ENCODE measurements at places on chromosomes 11 and 22.

DNA sequence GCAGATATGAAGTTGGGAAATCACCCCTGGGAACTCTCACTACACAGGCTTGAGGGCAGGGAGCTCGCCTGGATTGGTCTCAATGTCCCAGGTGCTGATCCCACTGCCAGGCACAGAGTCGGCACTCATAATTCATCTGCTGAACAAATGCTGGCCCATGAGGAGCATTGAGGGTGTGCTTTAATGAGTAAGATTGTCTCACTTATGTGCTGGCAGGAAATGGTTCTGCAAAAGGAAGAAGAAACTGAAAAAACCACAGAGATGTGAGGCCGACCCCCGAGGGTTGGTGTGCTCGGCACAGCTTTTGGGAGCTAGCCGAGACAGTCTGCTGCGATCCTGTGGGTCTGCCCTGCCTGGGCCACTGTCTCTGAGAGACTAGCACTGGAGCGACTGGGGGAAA is 9.4 kb downstream of the PLAAT2 start:
- DNase-seq, result peak; percentile 30

DNA sequence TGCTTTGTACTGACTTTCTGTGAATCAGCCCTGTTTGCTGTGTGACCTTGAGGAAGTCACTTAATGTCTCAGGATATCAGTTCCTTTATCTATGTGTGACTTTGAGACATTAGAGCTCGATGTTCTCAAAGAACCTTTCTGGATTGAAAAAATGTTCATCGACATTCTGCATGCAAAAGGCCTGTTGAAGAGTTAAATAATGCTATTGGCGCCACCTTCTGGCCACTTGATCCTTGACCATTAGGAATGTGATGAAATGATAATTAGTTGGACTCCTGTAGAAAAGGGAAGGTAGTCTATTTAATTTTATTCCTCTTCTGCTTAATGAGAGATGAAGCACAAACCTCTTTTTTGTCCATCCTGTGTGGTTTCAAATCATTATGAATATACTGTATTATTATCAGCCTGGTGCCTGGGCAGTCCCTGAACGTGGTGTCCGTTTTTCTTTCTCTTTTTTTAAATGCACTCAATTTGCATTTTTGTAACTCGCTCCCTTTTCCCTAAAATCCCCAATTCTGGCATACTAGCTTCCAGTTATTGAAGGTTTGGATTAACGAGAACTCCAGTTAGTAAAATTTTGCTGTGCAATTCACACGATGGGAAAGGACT is 20.7 kb downstream of the ELF5 start:
- peak; percentile 85 for DNase-seq

DNA sequence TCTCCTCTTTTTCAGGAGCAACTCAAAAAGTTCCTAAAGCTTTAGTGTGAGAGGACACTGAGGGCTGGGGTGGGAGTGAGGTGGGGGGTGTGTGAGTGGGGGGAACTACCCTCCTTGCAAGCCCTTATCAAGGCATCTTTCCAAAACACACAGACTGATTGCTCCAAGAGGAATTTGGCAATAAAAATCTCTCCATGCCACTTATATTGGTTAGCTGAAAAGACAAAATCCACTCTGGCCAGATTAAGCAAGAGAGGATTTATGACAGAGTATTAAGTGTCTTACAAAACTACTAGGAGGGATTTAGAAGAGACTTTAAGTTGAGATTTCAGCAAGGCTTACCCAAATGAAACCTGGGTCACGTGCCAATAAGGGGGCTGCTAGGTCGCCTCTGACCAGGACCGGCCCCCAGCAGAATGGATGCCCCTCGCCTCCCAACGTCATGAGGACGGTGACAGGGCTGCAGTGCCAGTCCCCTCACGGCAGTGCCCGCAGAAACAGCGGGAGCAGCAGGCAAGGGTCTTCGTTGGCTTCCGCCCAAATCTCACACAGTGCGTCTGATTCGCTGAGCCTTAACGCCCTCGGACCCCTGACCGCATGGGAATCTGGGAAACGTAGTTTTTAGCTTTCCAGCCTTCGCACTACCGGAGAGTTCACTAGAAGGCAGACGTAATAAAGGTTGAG is 22.1 kb upstream of the CTR9 start:
- DNase-seq, result no peak

DNA sequence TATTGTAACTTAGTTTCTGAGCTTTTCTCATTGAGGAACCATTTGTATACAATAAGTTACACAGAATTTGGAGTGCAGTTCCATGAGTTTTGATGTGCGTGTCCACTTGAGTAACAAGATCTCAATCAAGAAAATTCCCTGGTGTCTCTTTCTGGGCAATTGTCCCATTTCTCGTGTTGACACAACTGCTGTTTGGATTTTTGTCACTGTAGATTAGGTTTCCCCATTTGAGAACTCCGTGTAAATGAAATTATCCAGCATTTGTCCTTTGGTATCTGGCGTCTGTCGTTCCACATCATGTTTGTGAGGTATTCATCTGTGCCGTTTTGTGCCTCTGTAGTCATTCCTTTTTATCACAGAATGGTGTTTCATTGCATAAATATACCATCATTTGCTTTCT is 547.0 kb downstream of the TBC1D22A start:
- no peak for DNase-seq

DNA sequence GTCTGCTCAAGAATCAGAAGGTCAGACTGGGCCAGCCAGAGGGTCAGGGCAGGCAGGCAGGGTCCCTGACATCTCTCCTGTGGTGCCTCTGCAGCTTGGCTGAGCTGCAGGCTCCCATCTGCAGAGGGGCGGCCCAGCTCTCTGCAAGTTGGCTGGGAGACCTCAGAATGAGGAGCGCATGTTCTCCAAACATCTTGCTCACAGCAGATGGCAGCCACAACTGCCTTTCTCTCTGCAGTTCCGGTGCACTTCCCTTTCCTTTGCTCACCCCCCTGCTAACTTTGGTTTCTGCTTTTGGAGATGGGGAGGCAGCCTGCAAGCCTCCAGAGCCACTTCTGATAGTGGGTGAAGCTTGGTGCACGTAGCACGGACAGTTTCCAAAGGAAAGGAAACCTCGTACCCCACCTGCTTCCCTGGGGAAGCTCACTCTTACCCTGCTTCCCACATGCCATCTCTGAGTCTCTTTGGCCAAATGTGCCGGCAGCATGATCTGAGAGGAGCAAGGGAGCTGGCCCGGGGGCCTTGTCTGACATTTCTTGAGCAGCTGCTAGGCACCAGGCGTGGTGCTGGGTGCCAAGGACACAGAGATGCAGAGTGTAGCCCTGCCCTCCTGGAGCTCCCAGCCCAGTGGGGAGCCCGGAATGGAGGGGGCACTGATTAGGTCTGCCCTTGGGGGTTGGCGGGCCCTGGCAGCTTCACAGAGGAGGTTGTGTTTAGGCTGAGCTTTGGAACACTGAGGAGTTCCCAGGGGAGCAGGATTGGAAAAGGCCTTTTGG is 18.2 kb downstream of the DAGLA start:
- DNase-seq, result peak; percentile 65

GRCh38 chr11:61618978-61619377 is 38.1 kb upstream of the SYT7 start:
- DNase-seq, result peak; percentile 66

- DNase-seq, result no peak
These were observed 8.5 kb downstream of the MAP4K2 start for GRCh38 chr11:64794526-64794925.

DNA sequence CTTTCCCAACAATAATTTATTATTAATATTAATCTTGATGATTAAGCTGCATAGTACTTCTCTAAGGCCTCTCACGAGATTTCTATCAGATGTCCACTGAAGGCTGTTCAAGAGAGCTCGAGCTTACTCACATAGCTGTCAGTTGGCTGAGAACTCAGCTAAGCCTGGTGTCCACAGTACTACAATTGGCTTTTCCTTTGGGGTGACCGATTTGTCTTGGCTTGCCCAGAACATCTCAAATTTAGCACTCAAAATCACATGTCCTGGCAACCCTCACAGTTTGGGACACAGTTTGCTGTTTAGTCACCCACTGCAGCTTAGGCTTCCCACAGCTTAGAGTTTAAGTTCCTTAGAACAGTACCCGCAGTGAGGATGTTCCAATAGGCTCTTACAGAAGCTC is 96.5 kb downstream of the LUZP2 start:
- DNase-seq, result no peak

- peak; percentile 44 for DNase-seq
These were observed 22.4 kb downstream of the RTCB start for GRCh38 chr22:32389685-32390084.

DNA sequence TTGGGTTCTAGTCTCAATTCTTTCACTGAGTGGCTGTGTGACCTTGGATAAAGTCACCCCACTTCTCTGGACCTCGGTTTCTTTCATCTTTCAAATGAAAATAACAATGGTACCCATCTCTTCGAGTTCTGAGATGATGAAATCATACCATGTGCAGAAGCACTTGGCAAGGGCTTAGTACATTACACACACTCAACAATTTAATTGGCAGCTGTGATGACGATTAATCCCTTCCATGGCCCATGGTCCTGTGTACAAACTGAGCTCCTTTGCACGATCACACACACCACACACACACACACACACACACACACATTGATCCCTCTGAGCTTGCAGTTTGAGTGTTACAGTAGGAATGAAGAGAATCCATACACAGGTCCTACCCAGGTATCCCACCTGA is 103.4 kb upstream of the ASPHD2 start:
- no peak for DNase-seq

GRCh38 chr11:63814383-63814736 is 1.1 kb downstream of the SPINDOC start:
- DNase-seq, result no peak

- no peak for DNase-seq
These were observed 31.9 kb upstream of the DBX1 start for GRCh38 chr11:20192151-20192550.

- DNase-seq, result no peak
These were observed 106.0 kb downstream of the CSNK2A3 start for GRCh38 chr11:11247086-11247485.

- peak; percentile 11 for DNase-seq
These were observed 227.5 kb upstream of the ZC3H12C start for GRCh38 chr11:109865548-109866186.

DNA sequence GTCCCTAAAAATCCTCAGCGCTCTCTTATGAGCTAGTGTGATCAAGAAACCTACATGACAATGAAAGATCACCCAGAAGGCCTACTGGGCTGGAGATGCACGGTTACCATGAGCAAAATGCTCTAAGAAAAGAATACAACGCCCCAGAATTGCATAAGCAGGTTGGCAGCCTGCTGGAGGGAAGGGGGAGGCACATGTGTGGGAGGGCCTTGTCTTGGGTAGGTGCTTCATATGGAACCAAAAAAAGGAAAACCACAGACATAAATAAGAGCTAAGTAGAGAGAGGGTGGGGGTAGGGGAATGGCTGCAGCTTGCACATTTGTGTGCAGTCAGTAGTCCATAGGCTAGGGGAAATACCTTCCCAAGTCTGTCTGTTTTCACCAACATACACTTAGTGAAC is 2.8 kb downstream of the SIAE start:
- DNase-seq, result peak; percentile 54

DNA sequence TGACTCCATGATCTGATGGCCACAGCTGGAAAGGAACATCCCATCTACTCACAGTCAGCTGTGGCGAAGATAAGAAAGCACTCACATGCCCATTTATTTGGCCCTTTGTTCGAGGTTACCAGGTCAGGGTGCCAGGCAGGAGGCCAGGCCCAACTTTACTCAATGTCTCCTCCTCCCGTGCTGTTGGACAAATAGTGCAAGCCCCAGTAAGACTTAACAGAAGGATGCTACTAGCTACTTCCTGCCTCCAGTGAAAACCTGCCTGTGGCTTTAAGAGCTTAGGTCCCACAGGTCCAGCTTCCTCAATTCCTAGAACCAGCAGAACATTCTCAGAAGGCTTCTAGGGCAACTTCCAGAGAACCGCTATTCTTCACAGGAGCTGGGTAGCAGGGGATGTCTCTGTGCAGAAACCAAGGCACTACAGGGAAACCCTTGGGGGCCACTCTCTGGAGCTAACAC is 12.9 kb upstream of the CRY2 start:
- DNase-seq, result no peak

DNA sequence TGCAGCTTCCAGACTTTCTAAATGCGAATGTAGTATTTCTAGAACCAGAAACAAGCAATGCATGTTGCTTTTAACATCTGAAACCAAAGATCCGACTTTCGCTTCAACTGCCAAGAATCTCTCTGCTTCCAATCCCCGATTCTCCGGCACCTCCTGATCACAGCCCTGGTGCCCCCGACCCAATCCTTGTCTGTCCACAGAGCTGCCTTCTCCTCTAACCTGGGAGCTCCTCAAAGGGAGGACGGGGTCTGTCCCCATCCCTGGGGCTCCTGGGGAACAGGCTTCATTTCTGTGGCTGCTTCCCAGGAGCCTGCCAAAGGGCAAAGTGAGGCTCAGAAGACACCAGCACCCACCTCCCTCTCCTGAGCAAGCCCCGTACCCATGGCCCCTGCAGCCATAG is 521 bp downstream of the ALDH3B2 start:
- no peak for DNase-seq

GRCh38 chr11:1534682-1535081 is 37.4 kb downstream of the DUSP8 start:
- no peak for DNase-seq

- no peak for DNase-seq
These were observed 21.0 kb downstream of the MAFF start for GRCh38 chr22:38222797-38223119.

DNA sequence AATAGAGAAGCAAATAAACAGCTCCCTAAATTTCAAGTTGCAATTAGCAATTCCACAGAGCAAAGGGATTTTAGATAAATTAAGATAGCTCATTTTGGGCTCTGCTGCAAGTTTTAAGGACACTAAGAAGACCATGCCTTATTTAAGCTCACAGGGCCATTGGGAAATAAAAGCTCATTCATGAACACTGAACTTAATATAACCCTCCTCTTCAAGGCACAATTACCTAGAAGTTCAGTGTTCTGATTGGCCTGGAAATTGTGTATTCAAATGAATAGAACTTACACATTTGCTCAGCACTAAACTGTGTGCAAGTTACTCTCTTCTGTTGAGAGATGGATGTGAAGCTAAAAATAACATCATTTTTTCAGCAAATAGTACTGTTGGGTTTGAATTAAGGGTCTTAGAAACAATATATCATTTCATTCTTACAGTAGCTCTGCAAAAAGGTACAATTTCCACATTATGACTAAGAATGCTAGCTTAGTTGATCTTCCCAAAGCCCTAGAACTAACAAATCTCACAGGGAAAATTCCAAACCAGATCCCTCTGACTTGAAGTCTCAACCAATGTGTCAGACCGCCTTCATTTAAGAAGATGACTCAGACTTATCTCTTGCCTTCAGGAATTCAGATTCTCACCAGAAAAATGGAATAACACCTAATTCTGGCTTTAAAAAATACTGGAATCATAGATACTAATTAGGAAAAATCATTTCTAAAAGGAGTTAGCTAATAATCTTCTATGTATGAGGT is 87.4 kb upstream of the LRRC55 start:
- DNase-seq, result no peak

GRCh38 chr22:35226958-35227647 is 30.2 kb upstream of the HMGXB4 start:
- DNase-seq, result peak; percentile 24

GRCh38 chr11:124923296-124923695 is 4.2 kb downstream of the HEPN1 start:
- no peak for DNase-seq

GRCh38 chr11:65182258-65183170 is 786 bp downstream of the CAPN1 start:
- peak; percentile 7 for DNase-seq

- DNase-seq, result peak; percentile 65
These were observed 1.4 kb upstream of the MUC2 start for GRCh38 chr11:1073261-1073724.

Data from suppressor macrophage treated with lipopolysaccharide for 1 hour (primary cell).